ENCODE measurements at places on chromosomes 3 and 15. TPM values are rescaled to one million over a fixed set of nuclear protein-coding genes. Genes with fewer than 3 reads are reported as not detected.

ISLR2 gene
- not detected for total RNA-seq

CLDN1 gene
- 2.7 TPM for total RNA-seq

DNA sequence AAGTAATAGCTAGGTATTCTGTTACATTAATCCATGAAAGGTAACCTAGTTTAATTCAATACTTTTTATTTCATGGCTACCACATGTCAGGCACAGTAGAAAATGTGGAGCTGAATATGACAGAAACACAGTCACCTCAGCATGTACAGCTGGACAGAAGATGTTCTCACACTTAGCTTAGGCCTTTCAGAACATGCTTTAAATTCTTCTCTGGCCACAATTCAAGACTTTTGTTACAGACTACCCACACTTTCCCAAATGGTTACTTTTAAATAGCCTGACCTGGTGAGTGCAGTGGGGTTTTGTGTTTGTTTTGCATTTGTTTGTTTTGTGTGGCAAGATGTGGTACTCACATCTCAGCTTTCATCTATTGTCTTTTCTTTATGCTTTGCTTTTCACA lies 1079.5 kb downstream of the IGSF11 start:
- no peak overlapping the region for H3K27ac ChIP-seq
- no peaks in the 10 kb centered on the region for H3K36me3 ChIP-seq

GRCh38 chr3:49803465-49804140 lies 542 bp downstream of the INKA1 start:
- peaks cover 4% of the 10 kb centered on the region for H3K36me3 ChIP-seq
- no peaks in the 10 kb centered on the region for H3K27me3 ChIP-seq
- peaks cover 57% of the 10 kb centered on the region for H3K4me1 ChIP-seq
- DNase-seq: peak; percentile 88
- peak overlapping the region; percentile 82 for H3K27ac ChIP-seq

DNA sequence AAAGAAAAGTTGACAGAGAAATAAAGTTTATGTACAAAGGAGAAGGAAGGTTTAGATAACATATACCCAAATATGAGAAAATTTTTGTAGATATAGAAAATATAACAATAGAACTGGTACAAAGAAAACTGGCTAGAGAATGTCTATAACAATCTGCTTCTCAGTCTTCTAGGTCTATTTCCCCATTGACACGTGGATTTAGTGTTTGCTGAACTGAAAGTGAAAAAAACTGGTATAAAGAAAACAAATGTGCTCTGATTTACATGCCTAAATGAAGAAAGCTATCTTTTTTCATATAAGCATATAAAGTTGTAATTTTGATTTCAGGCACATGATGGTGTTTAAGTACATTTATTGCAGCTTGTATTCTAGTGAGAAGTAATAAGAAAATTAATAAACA lies 9.8 kb downstream of the KCNMB2 start:
- no peak overlapping the region for H3K4me3 ChIP-seq
- H3K27ac ChIP-seq: no peak overlapping the region
- H3K4me1 ChIP-seq: no peaks in the 10 kb centered on the region
- DNase-seq: no peak

DNA sequence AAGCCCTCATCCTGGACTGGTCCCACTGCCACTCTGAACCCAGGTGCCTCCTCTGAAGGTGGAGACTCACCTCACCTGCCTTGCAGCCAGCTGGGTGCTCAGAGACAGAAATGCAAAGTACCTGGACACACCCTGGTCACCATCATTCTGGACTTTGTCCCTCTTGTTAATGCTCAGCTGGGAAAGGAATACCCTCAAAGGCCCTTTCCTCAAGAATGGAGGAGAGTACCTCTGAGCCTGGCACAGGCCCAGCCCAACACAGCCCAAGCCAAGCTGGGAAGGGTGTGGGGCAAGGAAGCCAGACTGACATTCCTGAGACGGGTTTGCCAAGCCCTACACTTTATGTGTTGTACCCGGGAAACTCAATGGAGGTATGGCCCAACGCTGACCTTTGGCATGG lies 983 bp upstream of the ALAS1 start:
- H3K4me1 ChIP-seq: peaks cover 60% of the 10 kb centered on the region
- peak overlapping the region; percentile 94 for H3K27ac ChIP-seq
- peak; percentile 77 for DNase-seq
- no peaks in the 10 kb centered on the region for H3K36me3 ChIP-seq
- H3K4me3 ChIP-seq: no peak overlapping the region

DNA sequence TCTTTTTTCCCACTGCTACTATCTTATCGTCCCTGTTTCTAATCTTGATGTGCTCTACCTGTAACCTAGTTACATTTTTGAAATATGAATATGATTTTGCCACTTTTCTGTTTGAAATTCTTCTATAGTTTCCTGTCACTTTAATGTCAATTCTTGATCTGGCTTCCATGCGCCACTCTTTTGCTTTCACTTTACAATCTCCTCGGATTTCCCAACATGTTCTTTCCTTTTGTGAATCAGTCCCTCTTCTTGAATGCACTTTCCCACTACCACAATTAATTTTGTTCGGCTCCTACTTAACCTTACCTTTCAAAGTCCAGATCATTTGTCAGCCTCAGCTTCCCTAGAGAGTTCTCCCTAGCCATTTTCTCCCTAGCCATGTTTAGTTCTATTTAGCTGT lies 8.3 kb downstream of the TIMMDC1 start:
- peaks cover 17% of the 10 kb centered on the region for H3K36me3 ChIP-seq
- H3K27me3 ChIP-seq: no peaks in the 10 kb centered on the region
- peak overlapping the region; percentile 3 for H3K4me3 ChIP-seq
- no peak for DNase-seq
- H3K4me1 ChIP-seq: peaks cover 6% of the 10 kb centered on the region
- H3K27ac ChIP-seq: peak overlapping the region; percentile 11

GRCh38 chr15:96274698-96275097 lies 55.8 kb upstream of the NR2F2 start:
- no peak overlapping the region for H3K27ac ChIP-seq
- no peaks in the 10 kb centered on the region for H3K4me1 ChIP-seq
- DNase-seq: no peak
- no peaks in the 10 kb centered on the region for H3K36me3 ChIP-seq

- H3K27me3 ChIP-seq: no peaks in the 10 kb centered on the region
- no peak overlapping the region for H3K27ac ChIP-seq
- H3K4me3 ChIP-seq: no peak overlapping the region
- no peak for DNase-seq
- no peaks in the 10 kb centered on the region for H3K36me3 ChIP-seq
- no peaks in the 10 kb centered on the region for H3K4me1 ChIP-seq
Measured at GRCh38 chr3:126018545-126018944, 49.6 kb downstream of the ROPN1B start.

DNA sequence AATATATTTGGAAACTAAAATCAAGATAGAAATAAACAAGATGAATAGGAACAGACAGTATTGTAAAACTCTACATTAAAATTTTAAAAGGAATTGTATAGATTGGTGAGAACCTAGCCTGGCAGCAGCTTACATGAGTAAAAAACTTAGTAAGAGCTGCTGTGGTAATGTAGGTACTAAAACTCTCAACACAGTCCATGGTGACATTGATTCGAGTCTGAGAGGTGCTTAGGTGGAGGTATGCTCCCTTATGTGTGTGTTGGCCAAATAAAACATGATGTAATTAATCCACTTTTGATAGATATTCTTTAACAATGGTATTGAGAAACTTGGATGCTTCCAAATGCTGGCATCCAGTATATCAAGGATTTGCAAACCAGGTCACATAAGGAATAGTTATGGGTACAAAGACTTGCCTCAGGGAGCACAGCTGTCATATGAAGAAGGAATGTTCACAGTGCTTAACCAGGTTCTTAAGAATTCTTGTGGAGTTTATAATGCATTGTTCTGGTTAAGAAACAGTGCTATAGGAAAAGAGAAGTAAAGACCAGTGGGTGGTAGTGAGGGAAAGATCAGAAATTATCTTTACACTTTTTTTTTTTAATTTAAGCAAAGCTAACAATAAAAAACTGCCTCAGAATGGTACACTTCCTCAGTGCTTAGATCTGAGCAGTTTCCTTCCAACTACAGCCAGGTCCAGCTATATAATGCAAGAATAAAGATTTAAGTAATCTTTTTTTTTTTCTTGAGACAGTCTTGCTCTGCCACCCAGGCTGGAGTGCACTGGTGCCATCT lies 24.6 kb upstream of the IL20RB start:
- H3K36me3 ChIP-seq: peaks cover 21% of the 10 kb centered on the region
- H3K4me1 ChIP-seq: peaks cover 58% of the 10 kb centered on the region
- H3K27ac ChIP-seq: no peak overlapping the region

GRCh38 chr3:159486580-159486979 lies 502.1 kb upstream of the IL12A start:
- H3K36me3 ChIP-seq: no peaks in the 10 kb centered on the region
- no peak overlapping the region for H3K27ac ChIP-seq
- DNase-seq: no peak
- no peak overlapping the region for H3K4me3 ChIP-seq
- H3K27me3 ChIP-seq: no peaks in the 10 kb centered on the region

DNA sequence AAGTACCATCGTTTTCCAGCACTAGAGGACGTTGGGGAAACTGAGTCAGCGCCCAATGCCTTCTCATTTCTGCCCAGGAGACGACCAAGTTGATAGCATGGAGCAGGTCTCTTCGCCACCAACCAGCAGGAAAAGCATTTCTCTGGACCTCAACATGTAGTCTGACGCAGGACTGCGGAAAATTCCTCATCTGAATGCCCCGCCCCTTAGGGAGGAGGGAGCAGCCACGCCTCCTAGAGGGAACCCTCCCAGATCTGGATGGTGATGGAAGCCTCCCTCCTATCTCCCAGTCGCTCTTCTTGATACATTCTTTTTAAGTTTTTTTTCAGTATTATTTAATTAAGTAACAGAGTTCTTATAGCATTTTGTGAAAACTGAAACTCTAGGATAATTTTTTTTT lies 17.4 kb upstream of the MINDY4B start:
- no peak overlapping the region for H3K4me3 ChIP-seq
- no peak overlapping the region for H3K27ac ChIP-seq
- no peak for DNase-seq

DNA sequence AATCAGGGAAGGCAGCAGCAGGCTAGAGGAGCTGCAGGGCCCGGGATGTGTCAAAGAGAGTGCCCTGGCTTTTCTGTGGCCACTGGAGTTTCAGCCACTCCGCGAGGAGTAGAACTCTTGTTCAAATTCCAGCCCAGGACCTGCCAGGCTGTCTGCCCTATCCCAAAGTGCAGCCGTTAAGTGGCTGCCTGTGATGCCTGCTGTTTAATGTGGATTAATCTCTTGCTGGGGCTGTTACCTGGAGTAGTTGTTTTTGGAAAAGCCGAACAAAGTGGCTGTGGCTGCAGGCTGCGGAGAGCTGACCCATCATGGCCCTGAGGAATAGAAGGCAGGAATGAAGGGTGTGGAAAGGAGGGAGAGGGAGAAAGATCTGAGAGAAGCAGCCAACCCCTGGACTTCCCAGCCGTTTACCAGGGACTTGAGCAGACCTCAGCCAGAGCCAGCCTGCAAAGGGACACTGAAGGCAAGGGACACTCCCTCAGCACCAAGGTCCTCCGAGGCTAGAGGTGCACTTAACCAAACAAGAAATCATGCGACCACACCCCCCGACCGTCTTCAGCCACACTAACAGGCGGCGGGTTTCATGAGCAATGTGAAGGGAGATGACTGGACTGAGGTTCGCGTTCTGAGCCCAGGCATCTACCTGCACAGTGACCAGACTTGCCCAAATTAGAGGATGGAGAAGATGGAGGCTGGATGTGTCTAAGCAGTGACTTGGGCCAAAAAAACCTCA lies 4.7 kb downstream of the CDAN1 start:
- H3K36me3 ChIP-seq: peaks cover 63% of the 10 kb centered on the region
- no peak for DNase-seq

- H3K4me3 ChIP-seq: no peak overlapping the region
- no peak overlapping the region for H3K27ac ChIP-seq
- no peaks in the 10 kb centered on the region for H3K4me1 ChIP-seq
- DNase-seq: no peak
- no peaks in the 10 kb centered on the region for H3K27me3 ChIP-seq
- H3K36me3 ChIP-seq: no peaks in the 10 kb centered on the region
Measured at GRCh38 chr15:61764981-61765380, 295.3 kb downstream of the VPS13C start.

DNA sequence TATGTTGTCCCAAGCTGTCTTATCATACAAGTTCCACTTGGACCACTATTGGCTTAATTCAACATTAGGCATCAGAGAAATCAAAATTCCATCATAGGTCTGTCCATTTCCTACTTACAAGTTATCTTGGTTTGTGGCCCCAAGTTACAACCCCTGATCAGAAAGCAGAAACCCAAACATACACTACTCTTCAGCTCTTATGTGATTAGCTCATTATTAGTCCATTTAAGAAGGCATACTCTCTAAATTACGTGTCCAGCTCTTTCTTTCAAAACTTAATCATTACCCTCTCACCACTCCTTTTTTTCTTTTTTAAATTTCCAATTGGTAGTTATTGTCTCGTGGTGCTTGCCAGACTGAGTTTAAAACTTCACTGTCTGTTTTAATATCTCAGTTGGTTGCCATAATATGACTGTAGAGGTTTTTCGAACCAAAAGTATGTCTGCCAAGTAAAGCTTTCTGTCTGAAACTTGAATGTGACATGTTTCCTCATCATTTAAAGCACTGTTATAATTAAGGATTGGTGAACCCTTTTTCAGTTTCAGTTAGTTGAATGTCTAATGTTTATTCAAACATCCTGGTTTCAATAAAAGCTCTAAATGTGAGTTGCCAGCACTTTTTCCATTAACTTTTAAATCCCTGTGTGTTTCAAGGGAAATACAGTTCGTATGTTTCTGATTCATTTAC lies 150.3 kb downstream of the SAMMSON start:
- no peaks in the 10 kb centered on the region for H3K27me3 ChIP-seq
- H3K36me3 ChIP-seq: no peaks in the 10 kb centered on the region
- DNase-seq: no peak
- H3K27ac ChIP-seq: no peak overlapping the region

- H3K27me3 ChIP-seq: no peaks in the 10 kb centered on the region
- H3K4me1 ChIP-seq: no peaks in the 10 kb centered on the region
- no peak overlapping the region for H3K4me3 ChIP-seq
- no peak overlapping the region for H3K27ac ChIP-seq
Measured at GRCh38 chr3:68560728-68561127, 371.6 kb downstream of the TAFA4 start.

- no peak for DNase-seq
- H3K27ac ChIP-seq: no peak overlapping the region
- H3K4me3 ChIP-seq: no peak overlapping the region
- H3K4me1 ChIP-seq: no peaks in the 10 kb centered on the region
- no peaks in the 10 kb centered on the region for H3K27me3 ChIP-seq
Measured at GRCh38 chr15:41523097-41523496, 9.5 kb upstream of the LTK start.

- DNase-seq: no peak
- H3K27ac ChIP-seq: no peak overlapping the region
- H3K4me3 ChIP-seq: no peak overlapping the region
- no peaks in the 10 kb centered on the region for H3K4me1 ChIP-seq
- H3K36me3 ChIP-seq: no peaks in the 10 kb centered on the region
- H3K27me3 ChIP-seq: no peaks in the 10 kb centered on the region
Measured at GRCh38 chr3:54550221-54550977, 377.5 kb downstream of the LRTM1 start.

GRCh38 chr3:178194539-178194938 lies 341.7 kb upstream of the KCNMB2 start:
- no peak overlapping the region for H3K4me3 ChIP-seq
- H3K27me3 ChIP-seq: no peaks in the 10 kb centered on the region
- no peaks in the 10 kb centered on the region for H3K36me3 ChIP-seq
- no peak for DNase-seq
- no peaks in the 10 kb centered on the region for H3K4me1 ChIP-seq
- no peak overlapping the region for H3K27ac ChIP-seq

Data from upper lobe of left lung (tissue), 6 donors.